ENCODE measurements at places on chromosomes 6 and 20.

DNA sequence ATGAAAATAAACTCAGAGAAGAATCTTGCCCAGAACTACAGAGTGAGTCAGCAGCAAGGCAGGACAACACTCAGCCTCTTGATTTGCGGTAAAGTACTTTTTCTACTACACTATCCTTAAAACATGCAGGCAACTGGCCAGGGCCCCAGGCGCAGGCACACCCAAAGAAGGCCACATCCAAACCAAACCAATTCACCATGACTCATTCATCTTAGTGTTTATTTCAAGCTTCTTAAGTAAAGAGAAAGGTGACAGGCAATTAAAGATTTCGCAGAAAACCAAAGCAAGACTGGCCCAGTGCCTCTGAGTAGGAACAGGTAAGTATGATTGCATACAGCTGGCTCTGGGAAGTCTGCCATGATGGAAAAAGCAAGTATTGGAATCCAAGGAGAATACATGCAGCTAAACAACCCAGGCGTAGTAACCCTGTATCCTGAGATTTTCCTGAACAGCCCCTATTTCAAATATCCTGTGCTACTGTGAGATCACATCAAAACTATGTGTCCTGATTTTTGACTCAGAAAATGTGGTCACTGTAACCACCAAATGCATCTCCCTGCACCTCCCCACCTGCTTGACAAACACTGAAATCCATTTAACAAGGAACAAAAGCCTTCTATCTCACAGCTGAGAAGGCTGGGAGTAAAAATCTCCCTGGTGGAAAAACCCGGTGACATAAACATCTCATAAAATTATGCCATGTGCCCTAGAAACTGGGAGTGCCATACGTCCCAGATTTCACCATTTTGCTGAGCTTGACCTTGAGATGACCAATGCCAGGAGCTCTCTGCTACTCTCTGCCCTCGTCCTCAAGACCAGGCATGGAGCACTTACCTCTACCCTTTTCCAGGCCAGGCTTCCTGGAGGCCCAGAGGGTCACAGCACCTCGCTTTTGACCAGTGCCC lies 12.4 kb downstream of the WFDC3 start:
- peak; percentile 68 for DNase-seq

- no peak for DNase-seq
These were observed 96.7 kb downstream of the CD109 start for GRCh38 chr6:73792738-73793137.

DNA sequence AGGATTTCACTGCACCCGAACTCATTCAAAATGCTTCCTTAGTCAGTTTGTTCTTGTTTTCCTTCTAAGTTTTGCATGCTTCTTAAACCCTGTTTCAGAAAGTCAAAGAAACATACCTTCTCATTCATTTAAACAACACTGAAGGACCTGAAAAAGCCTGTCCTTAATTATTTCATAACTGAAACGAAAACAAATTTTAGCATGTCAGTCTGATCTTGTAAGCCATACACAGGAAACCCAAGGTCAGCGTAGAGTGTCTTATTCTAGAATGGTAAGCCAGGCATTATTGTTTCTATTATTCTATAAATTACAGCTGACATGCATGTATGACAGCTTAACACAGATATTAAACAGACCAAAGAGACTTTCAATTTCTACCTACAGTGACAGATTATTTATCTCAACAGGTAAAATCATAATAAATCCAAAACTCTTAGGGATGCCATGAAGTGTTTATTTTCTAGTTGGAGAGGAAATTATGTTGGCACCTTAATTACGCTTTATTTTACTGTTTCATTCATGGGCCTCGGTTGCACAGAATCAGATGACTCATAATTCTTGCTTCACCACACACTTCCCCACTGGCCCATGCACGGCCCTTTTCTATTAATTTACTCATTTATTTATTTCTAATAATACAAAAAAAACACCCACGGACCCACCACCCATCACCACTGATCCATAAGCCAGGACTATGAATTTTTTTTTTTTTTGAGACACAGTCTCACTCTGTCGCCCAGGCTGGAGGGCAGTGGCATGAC lies 39.3 kb upstream of the DUSP22 start:
- DNase-seq, result no peak

GRCh38 chr6:2795956-2796355 lies 30.8 kb downstream of the WRNIP1 start:
- no peak for DNase-seq

DNA sequence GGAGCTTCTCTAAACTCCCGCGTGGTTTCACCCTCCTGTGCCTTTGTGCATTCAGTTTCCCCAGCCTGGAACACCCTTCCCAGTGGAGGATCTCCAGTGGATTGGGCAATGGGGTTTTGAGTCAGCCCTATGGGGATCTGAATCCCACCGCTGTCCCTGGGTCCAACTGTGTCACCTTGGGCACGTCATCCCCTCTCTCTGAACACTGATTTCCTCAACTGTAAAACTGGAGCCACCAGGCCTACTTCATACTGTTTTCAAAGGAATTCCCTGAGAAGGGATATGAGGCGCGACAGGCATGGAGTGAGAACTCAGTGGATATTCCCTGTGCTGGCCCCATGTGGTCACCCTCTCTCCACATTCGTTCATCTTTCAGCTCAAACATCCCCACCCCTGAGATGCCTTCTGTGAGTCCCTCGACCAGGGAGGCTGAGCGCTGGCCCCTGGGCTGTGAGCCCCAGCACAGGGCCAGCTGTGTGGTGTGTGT lies 25.7 kb downstream of the MAFB start:
- DNase-seq, result no peak

DNA sequence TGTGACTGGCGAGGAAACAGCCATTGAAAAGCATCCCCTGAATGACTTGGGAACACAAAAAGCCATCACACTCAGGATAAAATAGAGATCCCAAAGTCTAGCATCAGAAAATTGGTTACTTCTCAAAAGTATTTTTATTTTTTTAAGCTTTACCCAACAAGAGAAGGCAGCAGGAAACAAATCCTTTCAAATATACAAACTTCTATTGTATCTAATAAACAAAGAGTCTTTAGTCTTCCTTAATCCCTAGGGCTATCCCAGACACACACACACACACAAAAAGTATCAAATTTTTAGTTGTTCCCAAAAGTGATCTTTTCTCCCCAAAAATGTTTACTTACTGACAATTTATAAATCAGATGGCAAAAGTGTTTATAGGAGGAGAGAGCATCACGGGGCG lies 33.2 kb upstream of the MARCKS start:
- no peak for DNase-seq

DNA sequence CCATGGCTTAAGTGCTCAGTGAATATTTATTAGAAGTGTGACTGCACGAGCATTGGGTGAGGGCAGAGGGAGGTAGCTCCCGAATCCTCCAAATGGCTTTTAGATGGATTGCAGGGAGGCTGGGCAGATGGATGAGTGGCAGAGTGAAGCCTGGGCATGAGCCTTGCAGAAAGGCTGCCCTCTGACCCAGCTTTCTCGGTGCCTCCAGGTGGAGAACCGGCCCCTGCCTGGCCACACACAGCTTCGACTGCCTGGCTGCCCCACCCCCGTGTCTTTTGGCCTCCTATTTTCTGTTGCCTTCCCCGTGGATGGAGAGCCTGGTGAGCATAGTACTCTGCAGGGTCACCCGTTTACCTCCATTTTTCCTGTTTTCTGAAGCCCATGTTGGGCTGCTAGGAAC lies 3.4 kb downstream of the VARS2 start:
- no peak for DNase-seq

DNA sequence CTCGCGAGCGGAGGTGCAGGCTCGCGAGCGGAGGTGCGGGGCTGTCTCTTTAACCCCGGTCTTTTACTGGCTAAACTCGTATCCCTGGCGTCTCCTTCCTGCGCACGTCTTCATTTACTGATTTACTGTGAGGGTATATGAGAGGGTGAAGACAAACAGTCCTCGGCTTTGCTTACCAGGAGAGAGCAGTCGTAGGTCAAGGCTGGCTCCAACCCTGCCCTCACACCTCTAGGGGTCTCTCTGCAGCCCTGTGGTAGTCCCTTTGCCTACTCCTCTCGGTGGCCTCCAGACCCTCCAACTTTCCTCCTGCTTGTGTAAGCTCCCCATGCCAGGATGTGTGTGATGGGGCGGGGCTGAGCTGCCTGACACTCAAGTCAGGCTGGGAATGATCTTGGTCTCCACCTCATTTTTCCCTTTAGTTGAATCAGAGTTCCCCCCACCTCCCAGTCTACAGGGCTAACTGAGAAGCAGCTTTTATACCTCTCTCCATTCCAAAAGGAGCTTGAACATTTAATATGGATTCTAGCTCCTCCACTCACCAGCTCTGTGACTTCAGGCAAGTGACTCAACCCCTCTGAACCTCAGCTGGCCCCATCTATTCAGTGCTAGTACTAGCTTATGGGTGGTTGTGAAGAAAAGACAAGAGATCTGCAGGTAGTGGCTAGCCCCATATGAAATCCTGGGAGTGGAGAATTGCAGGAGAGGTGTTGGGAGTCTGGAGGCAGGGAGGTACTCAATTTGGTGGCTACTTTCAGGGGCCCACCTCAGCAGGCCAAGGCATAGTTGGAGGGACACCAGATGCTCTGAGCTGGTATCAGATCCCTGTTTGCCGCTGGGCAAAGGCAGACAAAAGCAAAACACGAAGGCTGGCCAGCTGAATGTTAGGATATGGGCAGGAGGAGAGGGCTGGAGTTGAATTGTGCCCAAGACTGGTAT lies 902 bp downstream of the SLC29A1 start:
- DNase-seq, result no peak

- DNase-seq, result no peak
These were observed 8.9 kb upstream of the NTSR1 start for GRCh38 chr20:62699741-62700140.

GRCh38 chr20:62938105-62938888 lies at the start of gene GID8:
Gene GID8, plus strand, starts transcription at chr20:62938147. Its CDS starts 3,356 bp downstream, at chr20:62941503.
- no peak for DNase-seq

GRCh38 chr6:24547243-24547642 lies 52.5 kb downstream of the ALDH5A1 start:
- no peak for DNase-seq

DNA sequence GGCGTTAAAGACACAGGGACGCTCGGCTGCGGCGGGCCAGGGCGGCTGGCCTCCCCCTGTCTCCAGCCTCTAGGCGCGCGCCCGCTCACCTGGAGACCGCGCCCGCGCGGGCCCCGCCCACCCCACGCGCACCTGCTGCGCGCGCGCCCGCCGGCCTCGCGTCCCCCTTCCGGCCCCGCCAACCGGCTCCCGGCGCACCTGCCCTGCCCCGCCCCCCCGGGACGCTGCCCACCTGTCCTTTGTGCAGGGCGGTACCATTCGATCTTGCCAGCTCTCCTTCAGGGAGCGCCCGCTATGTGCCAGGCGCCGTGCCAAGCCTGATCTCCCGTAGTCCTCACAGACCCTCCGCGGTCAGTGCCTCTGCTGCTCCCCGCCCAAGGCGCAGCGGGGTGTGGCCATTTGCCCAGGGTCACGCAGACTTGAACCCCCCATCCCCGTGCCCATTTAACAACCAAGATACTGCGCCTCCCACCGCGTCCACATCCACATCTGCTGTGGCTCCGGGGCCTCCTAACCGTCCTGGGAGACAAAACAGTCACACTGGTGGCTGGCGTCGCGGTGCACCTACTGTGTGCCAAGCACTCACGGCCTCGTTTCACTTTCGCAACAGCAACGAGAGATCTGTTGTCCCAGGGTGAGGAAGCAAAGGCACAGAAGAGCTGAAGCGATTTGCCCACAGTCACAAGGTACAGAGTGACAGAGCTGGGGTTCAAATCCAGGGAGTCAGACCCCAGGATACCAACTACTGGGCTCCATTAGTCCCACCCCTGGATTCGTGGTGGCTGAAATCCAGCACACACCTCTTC lies 48.1 kb downstream of the NOL4L start:
- DNase-seq, result no peak

GRCh38 chr6:167944130-167944529 lies 53.3 kb upstream of the KIF25 start:
- DNase-seq, result no peak
